ENCODE measurements at places on chromosomes 4 and X.

GRCh38 chr4:145819101-145819852, 119.3 kb downstream of the ZNF827 start:
- DNase-seq, result no peak

DNA sequence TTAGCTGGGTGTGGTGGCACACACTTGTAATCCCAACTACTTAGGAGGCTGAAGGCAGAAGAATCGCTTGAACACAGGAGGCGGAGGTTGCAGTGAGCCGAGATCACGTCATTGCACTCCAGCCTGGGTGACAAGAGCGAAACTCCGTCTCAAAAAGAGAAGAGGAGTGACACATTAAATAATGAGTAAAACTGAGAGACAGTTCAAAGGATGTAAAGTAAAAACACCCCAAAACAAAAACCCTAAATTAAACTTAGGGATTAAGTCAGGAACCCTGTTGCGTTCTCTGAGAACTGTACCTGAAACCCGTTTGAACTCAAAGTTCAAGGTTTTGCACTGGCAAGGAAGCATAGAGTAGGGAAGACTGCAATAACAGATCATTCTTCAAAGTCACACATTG, 141.7 kb downstream of the BRWD3 start:
- no peak for DNase-seq

DNA sequence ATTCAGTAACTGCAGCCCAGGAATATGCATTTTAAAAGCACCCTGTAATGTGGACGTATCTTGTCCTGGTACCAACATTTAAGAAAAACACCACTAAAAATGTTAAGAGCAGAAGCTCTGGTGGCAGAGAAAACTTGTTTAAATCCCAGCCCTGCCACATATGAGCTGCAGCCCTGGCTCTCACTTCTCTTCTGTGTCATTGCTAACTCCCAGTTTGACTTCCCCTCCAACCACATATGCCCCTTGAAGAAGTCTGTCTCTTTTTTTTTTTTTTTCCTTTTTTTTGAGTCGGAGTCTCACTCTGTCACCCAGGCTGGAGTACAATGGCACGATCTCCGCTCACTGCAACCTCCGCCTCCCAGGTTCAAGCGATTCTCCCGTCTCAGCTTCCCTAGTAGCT, 14.8 kb downstream of the LHFPL1 start:
- DNase-seq, result no peak

GRCh38 chr4:151376540-151376939, 32.4 kb upstream of the FHIP1A start:
- DNase-seq, result no peak

DNA sequence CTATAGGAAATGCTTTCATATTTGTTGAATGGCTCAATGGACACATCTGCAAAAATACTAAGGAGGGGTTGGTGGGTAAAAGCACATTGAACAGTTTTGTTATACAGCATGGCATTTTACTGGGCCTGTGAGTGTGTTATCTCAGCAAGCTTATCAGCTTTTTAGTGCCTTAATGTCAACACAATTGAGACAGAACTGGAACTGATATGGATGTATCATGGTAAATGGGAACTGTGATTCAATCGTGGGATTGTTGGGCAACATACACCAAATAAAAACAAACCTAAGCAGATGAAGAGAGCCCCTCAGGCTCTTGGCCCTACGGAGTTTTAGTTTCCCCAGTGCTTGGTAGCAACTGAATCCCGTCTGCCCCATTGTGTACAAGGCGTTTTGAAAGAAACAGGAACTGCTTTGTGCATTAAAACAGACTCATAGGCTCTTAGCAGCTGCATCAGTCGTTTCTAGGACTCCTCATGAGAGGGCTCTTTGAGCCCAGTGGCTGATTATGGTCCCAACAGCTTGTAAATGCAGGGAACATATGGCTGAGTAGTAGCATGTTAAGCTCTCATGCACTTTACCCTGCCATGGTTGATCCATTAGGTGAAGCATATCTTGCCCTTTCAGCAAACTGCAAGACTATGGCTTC, 7.3 kb downstream of the GPR119 start:
- no peak for DNase-seq

- DNase-seq, result no peak
Observed at GRCh38 chrX:126237524-126237923, 71.4 kb upstream of the DCAF12L2 start.

DNA sequence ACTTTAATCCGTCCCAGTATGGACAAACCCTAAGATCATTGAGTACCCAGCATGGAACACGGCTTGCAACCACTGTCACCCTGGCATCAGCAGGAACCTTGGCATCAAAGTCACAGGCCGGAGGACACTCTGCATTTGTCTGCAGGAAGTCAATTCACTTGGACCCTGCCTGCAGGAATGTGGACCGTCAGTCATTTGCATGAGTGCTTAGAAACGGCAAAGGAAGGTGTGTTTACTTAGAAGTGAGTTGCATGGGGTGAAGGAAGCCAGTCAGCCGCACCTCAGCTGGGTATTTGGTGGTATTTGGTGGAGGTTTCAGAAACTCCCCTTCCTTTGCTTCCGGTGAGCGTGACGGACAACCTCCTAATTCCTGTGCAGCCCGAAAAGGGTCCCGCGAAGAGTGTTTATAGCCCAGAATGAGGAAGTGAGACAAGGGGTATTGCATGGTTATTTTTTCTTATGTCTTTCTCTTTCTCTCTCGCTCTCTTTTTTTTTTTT, 15.5 kb downstream of the P2RY8 start:
- peak; percentile 87 for DNase-seq

- no peak for DNase-seq
Observed at GRCh38 chr4:150217192-150217591, 138.9 kb downstream of the DCLK2 start.

GRCh38 chrX:96907516-96908272, 24.0 kb downstream of the RPA4 start:
- no peak for DNase-seq

Measured in CD4-positive, alpha-beta T cell (primary cell).